ENCODE measurements at places on chromosomes 3 and 15.

GRCh38 chr3:16448639-16449070 lies 64.8 kb downstream of the RFTN1 start:
- DNase-seq, result no peak

- no peak for DNase-seq
Measured at GRCh38 chr15:84827246-84827645, 10.1 kb downstream of the ALPK3 start.

GRCh38 chr3:144590854-144591253 lies 619.2 kb downstream of the DIPK2A start:
- DNase-seq, result no peak

DNA sequence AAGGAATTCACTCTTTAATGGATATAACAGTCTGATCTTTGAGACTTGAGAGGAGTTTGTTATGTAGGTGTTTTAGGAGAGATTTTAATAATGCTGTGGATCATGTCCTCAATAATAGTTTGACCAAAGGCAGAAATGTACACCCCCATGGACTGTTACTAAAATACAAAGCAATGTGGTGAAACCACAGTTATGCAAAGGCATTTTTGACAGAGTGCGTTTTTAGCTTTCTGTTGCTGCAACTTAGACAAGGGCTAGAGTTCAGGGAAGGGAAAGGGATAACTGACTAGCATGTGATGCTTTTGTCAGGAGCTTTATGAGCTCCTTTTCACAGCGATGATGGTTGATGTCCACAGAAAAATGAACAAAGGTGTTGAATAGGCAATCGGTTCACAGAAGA lies 3.6 kb upstream of the STARD5 start:
- no peak for DNase-seq

DNA sequence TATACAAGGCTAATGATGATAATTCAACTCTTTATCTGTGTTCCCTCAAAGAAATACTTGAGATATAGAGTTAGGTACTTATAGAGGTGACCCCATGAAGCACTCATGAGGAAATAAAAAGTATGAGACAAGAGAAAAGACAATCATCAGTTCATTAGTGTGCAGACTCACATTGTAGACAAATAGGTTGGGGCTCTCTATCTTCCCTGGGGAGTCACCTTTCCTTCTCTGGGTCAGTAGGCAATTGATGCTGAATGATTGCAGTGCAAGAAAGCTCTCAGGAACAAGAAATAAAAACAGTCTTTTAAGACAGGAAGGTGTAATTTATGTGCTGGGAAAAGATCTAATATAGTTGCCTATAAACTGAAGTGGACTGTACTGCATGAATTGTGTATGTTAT lies 1357.6 kb upstream of the EPHA6 start:
- DNase-seq, result no peak

DNA sequence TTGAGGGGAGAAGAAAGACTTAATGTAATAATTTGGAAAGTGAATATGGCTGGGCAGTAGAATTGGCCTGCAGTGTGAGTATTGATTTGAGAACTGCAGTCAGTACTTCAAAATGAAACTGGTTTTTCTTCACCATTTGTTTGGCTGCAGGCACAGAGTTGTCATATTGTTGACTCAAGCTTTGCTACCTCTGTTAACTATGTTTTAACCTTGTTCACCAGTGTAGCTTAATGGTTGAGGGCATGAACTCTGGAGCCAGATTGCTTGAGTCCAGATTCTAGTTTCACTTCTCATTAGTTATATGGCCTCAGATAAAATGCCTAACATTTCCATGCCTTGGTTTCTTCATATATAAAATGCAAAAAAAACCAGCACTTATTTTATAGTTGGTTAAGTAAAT lies 64.1 kb downstream of the CFAP44 start:
- DNase-seq, result no peak

- no peak for DNase-seq
Measured at GRCh38 chr15:24916305-24917009, 38.3 kb upstream of the SNRPN start.

GRCh38 chr15:101013201-101013550 lies 94.0 kb downstream of the LRRK1 start:
- no peak for DNase-seq

DNA sequence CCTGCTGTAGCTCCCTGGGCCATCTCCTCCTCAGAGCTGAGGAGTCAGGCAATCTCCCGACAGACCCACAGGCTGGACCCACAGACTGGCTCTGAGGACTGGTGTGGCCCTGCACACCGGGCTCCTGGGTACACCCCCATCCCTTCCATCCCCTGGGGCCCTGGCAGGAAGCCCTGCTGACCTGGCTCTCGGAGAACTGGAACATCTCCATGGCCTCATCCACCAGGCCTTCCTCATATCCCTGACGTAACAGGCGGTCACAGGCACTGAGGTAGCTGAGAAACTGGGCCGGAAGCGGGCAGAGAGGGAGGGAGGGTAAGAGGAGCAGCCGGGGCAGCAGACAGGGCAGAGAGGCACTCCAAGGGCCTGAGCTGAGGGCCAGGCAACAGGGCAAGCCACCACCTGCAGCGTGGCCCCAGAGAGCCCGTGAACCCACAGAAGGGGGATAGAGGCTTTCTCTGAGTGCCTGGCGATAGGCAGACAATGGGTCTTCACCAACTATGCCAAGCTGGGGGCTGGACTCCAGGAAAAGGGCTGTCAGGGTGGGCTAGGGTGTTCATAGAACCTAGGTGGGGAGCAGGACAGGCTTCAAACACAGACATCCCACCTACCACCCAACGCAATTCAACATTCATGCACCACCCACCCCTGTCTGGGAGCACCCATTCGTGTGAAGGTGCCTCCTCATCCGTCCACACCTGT lies 17.9 kb downstream of the KBTBD13 start:
- no peak for DNase-seq

DNA sequence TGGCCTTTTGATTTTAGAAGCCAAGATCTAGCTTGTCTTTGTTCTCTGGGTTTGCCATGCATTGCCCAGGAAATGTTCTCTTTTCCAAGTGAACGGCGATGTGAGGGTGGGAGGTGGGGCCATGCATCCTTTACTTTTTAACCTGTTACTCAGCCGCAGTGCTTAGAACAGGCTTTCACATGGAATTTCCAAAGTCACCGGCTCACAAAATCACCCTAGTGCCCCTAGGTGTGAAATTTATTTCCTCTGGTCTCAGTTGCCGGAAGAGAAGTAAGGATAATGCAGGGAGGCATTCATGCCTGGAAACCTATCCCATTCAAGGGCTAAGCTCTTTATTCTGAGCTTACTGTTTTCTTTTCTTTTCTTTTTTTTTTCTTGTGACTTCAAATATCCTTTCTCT lies 93.2 kb downstream of the CACNA2D3 start:
- no peak for DNase-seq

- DNase-seq, result no peak
Measured at GRCh38 chr3:140344601-140345205, 333.2 kb upstream of the TRIM42 start.

DNA sequence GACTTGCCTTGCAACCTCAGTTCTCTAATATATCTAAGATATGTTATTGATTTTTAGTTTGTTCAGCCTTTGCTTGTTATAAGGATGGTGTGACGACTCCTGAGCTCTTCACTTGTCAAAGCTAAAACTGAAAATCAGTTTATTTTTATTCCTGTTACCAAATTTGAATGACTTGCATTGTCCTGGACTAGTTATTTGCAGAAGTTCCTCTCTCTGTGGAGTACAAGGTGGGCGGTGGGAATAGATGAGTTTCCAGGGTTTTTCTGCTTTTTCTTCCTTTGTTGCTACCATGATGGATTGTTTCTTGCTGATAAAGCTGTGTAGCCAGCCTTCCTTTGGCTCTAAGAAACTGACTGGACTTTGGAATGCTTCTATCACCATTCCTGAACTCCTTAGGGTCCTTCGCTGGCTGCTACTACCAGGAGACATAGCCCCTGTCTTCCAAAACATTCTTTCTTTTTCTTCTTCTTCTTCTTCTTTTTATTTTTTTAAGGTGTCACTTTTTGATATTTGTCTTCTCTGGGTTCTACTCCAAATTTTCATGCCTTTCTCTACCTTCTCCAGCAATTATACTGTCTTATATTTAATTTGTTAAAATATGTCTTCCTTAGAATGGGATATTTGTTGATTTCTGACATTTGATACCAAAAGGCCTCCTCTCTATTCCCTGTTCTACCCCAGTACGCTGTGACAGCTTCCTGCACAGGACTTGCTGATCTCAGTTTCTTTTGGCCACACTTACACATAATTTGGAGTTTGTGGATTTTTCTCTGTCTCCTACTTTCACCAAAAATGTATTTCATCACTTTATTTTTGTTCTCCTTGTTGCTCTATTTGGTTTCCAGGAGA lies 145.1 kb upstream of the THRB start:
- DNase-seq, result no peak

DNA sequence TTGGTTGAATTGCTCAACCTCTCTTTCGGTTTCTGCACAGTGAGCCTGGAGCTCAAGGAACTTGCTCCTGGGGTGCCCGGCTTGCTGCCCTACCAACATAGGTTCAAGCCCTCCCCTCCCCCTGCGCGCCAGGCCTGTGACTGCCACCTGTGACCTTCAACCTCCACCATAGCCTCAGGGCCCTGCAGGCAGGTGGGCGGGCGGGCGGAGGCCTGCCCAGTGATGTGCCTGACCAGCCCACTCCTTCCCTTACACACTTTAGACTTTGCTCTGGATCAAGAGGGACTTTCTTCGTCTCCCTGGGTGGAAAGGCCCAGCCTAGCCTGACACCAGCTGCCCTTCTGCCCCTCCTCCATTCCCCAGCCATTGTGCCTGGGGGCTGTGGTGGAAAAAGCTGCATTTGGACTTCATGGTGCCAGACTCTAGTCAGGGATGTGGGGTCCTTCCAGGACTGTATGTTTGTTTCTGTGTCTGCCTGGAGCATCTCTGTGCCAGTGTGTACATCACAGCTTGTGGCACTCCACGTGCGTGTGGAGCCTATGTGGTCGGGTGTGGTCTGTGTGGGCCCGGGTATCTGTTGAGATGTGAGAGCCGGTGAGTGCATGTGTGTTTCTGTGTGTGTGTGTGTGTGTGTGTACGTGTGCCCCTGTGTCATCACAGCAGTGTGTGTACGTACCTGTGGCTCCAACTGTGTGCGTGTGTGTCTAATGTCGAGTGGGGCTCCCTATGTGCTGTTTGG lies 9.5 kb downstream of the PRKCD start:
- DNase-seq, result no peak

DNA sequence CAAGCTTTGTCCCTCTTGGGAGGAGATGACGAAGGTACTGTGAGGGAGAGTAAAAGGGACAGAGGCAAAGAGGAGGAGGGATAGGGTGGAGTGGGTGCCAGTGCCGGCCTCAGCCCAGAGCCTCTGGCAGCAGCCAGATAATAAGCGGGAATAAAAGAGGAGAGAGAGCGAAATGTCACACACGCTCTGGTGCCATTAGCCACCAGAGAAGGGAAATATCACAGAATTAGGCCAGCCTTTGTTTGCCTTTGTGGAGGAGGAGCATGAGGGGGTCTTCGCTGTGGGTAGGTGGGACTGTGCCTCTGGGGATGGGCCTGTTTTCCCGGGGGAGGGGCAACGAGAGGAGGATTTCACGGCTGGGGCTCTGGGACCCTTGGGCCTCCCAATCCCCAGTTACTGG lies 67.8 kb downstream of the LINGO1 start:
- no peak for DNase-seq

DNA sequence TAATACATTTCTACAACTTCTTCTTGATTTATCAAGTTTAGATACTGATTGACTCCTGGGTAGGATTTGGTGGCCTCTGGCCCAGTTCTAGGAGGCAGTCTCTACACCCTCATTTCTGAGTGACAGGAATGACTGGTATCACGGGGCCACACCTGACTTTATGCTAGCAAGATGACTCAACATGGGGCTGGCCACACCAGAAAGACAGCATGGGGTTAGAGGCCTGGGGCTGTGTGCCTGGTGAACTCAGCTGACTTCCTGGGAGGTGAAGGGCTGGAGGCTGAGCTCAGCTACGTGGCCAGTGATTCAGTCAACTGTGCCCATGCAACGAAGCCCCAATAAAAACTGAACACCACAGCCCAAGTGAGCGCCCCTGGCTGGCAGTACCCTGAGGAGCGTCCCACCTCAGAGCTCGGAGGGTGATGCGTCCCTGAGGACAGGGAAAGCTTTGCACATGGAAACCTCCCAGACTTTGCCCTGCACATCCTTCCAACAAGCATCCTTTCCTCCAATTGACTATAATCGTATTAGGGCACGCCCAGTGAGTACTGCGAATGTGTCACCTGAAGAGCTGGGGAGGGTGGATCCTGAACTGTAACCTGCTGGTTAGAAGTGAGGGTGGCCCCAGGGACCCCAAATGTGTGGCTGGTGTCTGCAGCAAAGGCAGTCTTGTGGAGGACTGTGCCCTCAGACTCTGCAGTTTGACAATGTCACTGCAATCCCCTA lies 57.2 kb downstream of the NIPA2 start:
- no peak for DNase-seq

DNA sequence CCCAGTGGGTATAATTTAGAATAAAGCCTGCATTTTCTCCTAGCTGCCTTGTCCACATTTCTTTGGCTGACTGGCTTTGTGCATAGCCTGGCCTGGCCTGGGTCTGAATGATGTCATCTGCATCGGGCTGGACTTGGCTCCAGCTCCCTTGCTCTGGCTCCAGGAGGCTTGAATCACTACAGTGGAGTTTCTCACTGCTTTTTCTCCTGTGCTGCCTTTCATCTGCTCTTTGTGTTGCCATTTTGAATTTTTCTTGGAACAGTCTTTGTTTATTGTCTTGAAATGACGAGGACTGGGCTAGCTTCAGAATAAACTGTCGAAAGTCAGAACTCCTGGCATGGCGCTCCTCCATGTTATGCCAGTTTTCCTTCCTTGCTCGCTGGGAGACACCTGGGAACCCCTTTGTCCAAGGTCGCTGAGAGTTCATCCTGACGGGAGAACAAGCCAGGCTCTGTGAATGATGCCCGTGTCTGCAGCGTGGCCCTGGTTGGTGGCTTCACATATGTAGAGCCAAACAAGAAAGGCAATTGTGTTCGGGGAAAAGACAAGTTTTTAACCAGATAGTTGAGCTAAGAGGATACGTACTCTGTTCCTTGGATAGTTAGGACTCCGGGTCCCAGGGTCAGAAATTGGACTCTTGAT lies 258.9 kb downstream of the PDZRN3 start:
- no peak for DNase-seq

GRCh38 chr3:152853196-152853595 lies 18.3 kb downstream of the P2RY1 start:
- no peak for DNase-seq
